ENCODE measurements at places on chromosomes 5 and 9.

DNA sequence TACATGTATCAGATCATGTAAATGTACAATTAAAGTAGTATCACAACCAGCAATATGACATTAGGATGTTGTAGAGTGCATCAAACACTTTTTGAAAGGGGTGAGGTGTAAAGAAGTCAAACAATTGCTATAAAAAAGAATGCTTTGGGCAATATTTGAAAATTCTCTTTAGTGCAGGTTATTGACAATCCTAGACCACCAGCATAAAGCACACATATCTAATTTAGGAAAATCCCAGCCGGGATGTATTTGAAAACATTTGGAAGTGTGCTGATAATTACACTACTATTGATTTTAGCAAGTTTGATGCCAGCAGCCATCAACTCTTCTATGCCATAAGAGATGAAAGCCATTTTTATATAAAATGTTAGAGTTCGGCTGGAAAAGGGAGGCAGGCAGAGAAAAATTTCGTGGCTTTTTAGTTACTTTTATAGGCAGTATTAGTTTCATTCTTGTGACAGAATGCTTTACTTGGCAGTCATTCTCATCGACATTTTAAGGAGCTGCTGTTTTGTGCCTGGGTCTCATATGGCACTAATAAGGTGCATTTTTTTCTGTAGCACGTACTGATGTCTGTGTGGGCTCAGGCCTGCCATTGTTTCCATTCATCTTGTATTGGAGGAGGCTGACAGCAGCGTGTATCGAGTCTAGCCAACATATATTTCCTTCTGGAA is 285.7 kb downstream of the AOPEP start:
- H3K27ac ChIP-seq, result no peak overlapping the region
- DNase-seq, result no peak
- H3K27me3 ChIP-seq, result no peaks in the 10 kb centered on the region

- no peak overlapping the region for H3K27ac ChIP-seq
- DNase-seq, result no peak
- no peaks in the 10 kb centered on the region for H3K4me1 ChIP-seq
Measured at GRCh38 chr5:15406478-15406877, 93.5 kb upstream of the FBXL7 start.

GRCh38 chr9:85925493-85925892 is 15.5 kb upstream of the NAA35 start:
- no peak overlapping the region for H3K4me3 ChIP-seq
- no peaks in the 10 kb centered on the region for H3K4me1 ChIP-seq
- DNase-seq, result no peak
- H3K27me3 ChIP-seq, result no peaks in the 10 kb centered on the region
- no peaks in the 10 kb centered on the region for H3K36me3 ChIP-seq

GRCh38 chr9:124735121-124735520 is 36.0 kb downstream of the NR6A1 start:
- H3K27me3 ChIP-seq, result no peaks in the 10 kb centered on the region
- peaks cover 9% of the 10 kb centered on the region for H3K4me1 ChIP-seq

- H3K36me3 ChIP-seq, result peaks cover 26% of the 10 kb centered on the region
- no peak overlapping the region for H3K27ac ChIP-seq
- H3K27me3 ChIP-seq, result no peaks in the 10 kb centered on the region
- no peak overlapping the region for H3K4me3 ChIP-seq
- peaks cover 10% of the 10 kb centered on the region for H3K4me1 ChIP-seq
Measured at GRCh38 chr9:33820231-33820745, 3.3 kb downstream of the UBE2R2 start.

- no peaks in the 10 kb centered on the region for H3K4me1 ChIP-seq
- H3K36me3 ChIP-seq, result no peaks in the 10 kb centered on the region
- H3K4me3 ChIP-seq, result no peak overlapping the region
- H3K27ac ChIP-seq, result no peak overlapping the region
- H3K27me3 ChIP-seq, result no peaks in the 10 kb centered on the region
- DNase-seq, result no peak
Measured at GRCh38 chr5:119458911-119459632, 6.8 kb downstream of the HSD17B4 start.

DNA sequence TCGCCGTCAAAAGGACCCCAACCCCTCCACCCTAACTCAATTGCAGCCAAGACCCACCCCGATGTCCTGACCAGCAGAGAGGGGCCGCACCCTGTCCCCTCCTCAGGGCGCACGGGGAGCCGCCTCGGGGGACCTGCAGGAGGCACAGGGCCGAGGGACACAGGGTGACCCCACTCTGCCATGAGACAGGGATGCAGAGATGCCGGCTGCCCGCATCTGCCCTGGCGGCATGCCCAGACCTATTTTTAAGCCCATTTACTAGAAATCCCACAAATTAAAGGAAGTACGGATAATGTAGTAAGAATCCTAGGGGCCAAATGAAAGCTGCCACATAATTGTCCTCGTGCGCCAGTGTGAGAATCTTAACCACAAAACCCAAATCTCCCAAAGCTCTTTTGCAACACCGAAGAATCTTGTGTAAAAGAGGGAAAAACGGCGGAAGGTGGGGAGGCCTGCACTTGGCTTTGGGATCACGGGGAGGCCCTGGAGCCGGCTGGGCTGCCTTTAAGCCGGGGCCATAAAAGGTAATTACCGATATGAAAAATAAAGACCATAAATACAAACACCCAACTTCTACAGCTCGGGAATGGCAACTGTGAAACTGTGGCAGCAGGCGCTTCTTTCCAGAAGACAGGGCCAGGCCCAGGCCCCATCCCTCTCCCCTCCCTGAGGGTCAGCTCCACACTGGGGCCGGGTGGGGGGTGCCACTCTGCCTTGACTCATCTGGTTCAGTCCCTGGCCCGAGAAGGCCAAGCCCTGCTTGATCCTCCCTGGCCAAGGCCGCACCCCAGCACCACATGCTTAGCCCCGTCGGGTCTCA is 35.0 kb downstream of the NACC2 start:
- no peak for DNase-seq
- H3K27ac ChIP-seq, result no peak overlapping the region
- no peaks in the 10 kb centered on the region for H3K27me3 ChIP-seq
- no peak overlapping the region for H3K4me3 ChIP-seq
- no peaks in the 10 kb centered on the region for H3K36me3 ChIP-seq
- H3K4me1 ChIP-seq, result peaks cover 11% of the 10 kb centered on the region

DNA sequence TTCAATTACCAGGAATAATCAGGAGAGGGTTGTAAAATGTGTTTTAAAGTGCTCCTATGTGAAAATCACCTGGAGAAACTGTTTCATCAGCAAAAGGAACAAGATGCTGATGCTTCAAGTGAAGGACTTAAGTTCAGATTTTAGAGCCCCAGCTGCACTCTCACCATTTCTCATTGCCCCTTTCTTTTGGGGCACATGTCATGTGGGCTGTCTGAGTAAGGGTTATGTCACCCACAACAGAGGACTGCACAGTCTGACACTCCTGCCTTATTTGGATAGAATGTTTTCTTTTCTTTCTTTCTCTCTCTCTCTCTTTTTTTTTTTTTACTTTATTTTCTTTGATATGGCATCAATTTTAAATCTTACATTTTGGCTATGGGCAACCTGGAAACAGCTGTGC is 204.1 kb upstream of the EFNA5 start:
- no peaks in the 10 kb centered on the region for H3K36me3 ChIP-seq
- DNase-seq, result no peak
- no peaks in the 10 kb centered on the region for H3K4me1 ChIP-seq
- no peak overlapping the region for H3K27ac ChIP-seq
- no peak overlapping the region for H3K4me3 ChIP-seq
- no peaks in the 10 kb centered on the region for H3K27me3 ChIP-seq

DNA sequence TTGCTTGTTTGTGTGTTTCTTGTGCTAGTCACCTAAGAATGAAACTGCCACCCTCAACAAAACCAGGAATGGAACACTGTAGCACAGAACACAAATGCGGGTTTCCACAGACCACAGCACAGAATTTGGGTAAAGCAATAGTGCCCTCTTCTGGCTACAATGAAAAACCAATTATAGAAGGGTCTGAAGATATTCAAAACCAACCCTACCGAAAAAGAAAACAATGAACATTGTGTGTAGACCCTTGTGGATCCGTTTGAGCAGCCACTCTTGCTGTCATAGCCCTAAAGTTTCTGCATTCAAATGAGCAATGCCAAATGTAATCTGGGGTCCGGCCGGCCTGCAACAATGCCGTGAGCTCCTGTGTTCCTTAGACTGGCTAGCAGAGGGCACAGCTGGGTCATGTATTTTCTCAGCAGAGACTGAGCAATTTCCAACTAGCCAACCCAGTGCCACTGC is 8.3 kb upstream of the ENC1 start:
- no peak overlapping the region for H3K27ac ChIP-seq
- no peaks in the 10 kb centered on the region for H3K27me3 ChIP-seq
- DNase-seq, result peak; percentile 61

DNA sequence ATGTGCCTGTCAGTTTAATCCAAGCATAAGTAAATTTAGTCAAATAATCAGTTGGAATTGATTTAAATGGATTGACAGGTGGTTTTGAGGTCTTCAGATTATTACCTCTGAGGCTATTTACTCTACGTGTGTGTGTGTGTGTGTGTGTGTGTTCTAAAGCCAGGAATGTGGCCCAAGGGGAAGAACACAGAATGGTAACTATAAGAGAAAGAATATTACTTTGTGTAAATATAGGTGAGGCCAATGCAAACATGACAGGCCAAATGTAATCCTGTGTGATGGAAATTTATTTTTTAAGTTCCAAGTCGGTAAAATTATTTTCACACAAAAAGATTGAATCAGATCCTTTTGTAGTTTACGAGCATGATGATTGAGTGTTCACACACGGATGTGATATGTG is 390.0 kb downstream of the PLK2 start:
- H3K36me3 ChIP-seq, result no peaks in the 10 kb centered on the region
- no peak overlapping the region for H3K4me3 ChIP-seq
- H3K27ac ChIP-seq, result no peak overlapping the region
- no peak for DNase-seq
- no peaks in the 10 kb centered on the region for H3K27me3 ChIP-seq
- peaks cover 37% of the 10 kb centered on the region for H3K4me1 ChIP-seq

GRCh38 chr5:174323878-174324281 is 278.4 kb downstream of the NSG2 start:
- H3K27ac ChIP-seq, result no peak overlapping the region
- no peak overlapping the region for H3K4me3 ChIP-seq
- H3K4me1 ChIP-seq, result no peaks in the 10 kb centered on the region
- DNase-seq, result peak; percentile 67

DNA sequence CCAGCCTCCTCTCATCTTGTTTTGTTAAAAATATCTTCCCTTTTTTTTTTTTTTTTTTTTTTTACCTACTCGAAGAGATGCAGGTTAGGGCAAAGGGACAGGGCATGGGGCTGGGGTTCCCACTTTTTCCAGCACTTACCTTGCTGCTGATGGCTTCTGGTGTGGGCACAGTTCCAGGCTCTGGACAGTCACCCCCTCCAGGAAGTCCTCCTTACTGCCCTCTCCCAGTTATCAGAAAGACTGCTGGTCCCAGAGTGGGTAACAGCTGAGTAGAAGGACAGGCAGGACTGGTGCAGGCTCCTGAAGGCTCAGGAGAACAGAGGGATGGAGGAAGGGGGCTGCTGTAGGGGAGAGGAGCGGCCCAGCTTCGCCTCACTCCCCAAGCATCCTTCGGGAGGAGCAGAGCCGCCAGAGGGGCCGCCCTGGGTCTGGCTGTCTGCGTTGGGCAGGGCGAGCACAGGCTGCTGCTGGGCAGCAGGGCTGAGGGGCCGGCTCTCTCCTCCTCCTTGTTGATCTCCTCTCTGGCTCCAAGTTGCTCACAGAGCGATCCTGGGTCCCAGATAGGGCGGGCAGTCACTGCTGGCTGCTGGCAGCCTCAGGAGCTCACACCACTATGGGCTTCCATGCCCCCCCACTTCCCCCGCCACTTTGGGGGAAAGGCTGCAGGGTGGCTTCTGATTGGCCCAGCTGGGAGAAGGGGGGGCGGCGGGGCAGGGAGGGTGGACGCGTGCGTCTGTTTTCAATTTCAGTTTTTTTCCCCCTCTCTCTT is at the start of gene PDGFRB:
TSS of gene PDGFRB (minus strand) at position 588 of the 769 bp plus-strand sequence. CDS start 18,798 bp downstream, outside the sequence.
- H3K27ac ChIP-seq, result peak within 1 kb of the TSS; percentile 84
- peak within 1 kb of the TSS; percentile 46 for H3K4me3 ChIP-seq
- DNase-seq, result peak; percentile 65
- no peaks in the 10 kb centered on the region for H3K27me3 ChIP-seq

DNA sequence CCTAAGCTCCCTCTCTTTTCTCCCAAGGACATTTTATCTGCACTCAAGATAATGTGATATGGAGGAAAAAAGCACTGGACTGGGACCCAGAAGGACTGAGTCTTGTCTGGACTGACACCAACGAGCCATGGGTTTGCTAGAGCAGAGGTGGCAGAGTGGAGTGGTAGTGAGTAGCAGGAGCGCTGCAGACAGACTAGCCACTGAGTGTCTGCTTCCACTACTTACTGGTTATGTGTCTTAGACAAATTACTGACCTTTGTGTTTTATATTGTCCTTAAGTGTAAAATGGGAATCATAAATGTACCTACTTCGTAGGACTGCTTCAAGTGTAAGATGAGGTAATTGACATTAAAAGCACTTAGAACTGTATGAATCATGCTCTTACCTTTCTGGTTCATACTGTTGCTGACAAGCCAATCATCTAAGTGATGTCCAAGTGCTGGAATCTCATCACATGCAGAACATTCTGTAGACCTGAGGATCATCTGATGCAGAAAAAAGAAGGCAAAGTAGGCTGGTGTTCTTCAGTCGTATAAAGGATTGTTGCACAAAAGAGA is 12.5 kb upstream of the PRLR start:
- H3K4me1 ChIP-seq, result peaks cover 6% of the 10 kb centered on the region
- H3K4me3 ChIP-seq, result no peak overlapping the region

GRCh38 chr5:175814691-175815090 is 56.7 kb upstream of the CPLX2 start:
- H3K4me3 ChIP-seq, result no peak overlapping the region
- no peak overlapping the region for H3K27ac ChIP-seq
- no peak for DNase-seq

DNA sequence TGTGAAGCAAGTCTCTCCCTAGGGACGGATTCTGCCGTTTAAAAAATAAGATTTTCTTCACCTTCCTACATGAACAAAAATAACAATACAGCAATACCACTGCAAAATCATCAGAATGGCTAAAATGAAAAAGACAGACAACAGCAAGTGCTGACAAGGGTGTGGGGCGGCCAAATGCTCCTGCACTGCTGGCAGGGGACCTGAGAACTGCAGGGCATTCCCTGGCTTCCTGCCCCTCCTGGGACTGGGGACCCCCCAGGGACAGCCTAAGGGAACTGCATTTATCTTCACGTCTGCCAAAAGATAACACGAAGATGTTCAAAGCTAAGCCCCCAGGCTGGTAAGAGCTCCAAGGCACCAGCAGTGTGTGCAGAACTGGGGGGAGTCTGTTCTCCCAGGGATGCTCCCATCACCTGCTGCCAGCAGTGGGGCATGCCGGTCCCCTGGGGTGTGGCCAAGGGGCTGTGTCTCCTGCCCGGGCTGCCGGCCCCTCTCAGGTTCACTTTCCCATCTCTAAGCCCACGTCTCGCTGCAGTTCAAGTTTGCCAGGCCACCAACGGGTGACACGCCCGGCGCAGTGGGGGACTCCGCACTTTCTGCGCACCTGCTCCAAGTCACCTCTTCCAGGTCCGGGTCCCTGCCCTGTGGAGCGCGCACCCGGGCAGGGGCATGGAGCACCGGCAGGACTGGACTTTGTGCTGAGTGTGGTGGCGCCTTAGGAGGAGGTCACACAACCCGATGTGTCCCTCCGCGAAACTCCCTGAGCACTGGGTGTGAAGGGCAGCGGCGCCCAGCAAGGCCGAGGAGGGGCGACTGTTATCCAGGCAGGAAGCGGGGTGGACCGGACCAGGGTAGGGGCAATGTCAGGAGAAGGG is 4.5 kb upstream of the EGFL7 start:
- no peaks in the 10 kb centered on the region for H3K27me3 ChIP-seq
- no peak overlapping the region for H3K27ac ChIP-seq
- peaks cover 28% of the 10 kb centered on the region for H3K4me1 ChIP-seq
- H3K4me3 ChIP-seq, result no peak overlapping the region

- DNase-seq, result no peak
- peaks cover 4% of the 10 kb centered on the region for H3K4me1 ChIP-seq
- H3K27me3 ChIP-seq, result peaks cover 11% of the 10 kb centered on the region
- H3K27ac ChIP-seq, result no peak overlapping the region
Measured at GRCh38 chr9:2023042-2023441, 7.9 kb downstream of the SMARCA2 start.
